Dorsolateral prefrontal cortex (tissue), 122 donors: ENCODE measurements at places on chromosomes 4 and X.

DNA sequence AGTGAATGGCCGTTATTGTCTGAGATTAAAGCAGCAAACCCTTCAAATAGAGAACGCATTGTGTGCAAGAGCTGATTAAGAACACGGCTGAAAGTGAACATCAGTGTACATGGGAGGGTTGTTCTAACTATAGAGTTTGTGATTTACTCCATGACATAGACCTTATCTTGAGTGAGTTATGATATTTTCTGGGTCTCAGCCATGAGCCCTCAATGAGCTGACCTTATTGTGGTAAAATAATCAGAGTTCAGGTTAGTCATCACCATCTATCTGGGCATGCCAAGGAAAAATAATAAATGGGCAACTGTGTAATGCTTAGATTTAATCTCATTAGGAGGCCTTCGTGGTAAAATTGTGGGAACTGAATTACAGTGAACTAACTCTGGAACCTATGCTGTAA is 33.2 kb upstream of the CLDN24 start:
- no peak for DNase-seq

DNA sequence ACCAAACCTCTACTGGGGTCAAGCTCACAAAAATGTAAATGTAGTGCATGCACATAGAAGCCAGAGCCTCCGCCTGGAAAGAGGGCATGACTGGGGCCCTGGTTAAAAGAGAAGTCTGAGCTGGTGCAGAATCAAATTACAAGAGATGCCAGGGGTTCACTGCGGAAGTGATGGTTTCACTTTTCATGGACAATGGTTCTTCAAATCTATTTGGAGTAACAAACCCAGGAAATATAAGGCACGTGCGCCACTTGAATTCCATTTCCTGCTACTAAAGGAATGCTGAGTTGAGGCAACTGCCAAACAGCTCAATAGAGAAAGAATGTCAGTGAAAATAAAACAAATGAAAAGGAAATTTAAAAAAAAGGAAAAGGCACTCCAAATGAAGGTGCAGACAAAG is 79.8 kb downstream of the FUNDC1 start:
- DNase-seq = no peak

GRCh38 chrX:45710081-45710801 is 509.6 kb upstream of the DIPK2B start:
- DNase-seq = no peak

GRCh38 chr4:47031751-47032404 is 511 bp downstream of the GABRB1 start:
- DNase-seq = no peak
